Germinal center (tissue), 1 donor: ENCODE measurements at places on chromosomes 3 and 15.

GRCh38 chr15:42736178-42736792, 643 bp downstream of the CDAN1 start:
- DNase-seq = peak; percentile 52

DNA sequence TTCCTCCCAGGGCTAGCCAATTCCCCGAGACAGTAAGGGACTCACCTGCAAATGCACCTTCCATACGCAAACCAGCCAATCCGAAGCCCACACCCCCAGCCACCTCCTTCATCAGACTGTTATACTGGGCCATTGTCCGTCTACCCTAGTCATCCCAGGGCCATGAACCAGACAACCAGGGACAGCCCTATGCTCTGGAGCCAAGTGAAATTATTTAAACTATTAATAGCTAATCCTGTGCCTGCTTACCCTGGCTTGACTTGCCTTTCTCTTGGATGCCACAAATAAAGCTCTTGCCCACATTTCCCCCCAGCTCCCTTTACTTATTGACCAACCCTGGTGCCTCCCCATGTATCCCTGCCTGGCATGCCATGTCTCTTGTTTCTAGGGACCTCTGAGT, 4.0 kb upstream of the CHRNB4 start:
- no peak for DNase-seq

DNA sequence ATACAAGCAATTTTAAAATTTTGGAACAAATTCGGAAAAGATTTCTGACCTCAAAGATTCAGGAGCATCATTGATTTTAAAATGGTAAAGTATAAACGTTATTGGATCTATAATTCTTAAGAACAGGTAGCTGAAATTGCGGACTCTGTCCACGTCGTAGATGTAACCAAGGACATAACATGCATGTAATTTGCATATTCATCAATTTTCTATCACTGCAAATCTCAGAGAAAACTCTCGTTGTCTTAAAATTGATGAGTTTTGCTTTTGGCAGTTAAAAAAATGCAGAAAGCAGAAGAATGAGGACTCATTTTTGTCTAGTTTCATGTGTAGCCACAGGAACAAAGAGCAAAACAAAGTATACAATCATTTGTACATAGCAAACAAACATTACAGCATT, 1094.4 kb downstream of the SI start:
- no peak for DNase-seq

- DNase-seq = peak; percentile 20
Observed at GRCh38 chr3:171459137-171459941, 866 bp downstream of the TNIK start.

- peak; percentile 37 for DNase-seq
Observed at GRCh38 chr15:38242055-38242454, 10.6 kb upstream of the SPRED1 start.

GRCh38 chr3:53023072-53023823, 22.6 kb downstream of the SFMBT1 start:
- no peak for DNase-seq

DNA sequence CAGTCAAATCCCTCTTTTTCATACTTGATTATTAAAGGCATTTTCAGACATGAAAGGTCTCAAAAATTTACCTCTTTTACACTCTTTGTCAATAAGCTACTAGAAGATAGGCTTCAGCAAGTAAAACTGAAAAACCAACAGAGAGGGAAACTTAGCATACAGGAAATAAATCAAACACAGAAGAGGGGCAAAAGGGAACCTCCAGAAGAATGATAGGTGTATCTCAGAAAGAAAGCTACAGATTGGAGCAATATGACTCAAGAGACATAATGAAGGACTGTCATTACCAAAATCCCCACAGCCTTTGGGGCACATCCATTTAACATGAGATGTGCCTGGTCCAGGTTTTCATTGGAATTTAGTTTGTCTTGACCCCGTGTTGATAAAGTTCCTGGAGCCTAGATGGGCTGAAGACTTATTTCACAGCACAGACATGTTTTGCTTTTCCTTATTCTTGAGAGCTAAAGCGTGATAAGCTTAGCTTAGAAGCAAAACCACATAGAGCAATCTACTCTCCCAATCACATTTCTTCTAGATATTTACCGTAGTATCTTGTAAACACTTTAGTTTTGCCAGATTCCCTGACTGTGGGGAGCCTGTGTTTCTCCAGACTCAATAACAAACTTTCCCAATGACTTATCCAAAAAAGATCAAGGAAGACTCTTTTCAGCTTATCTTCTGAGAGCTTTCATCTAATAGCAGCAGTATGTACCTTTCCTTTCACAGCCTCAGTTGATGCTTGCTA, 11.7 kb downstream of the LRRFIP2 start:
- DNase-seq = no peak

DNA sequence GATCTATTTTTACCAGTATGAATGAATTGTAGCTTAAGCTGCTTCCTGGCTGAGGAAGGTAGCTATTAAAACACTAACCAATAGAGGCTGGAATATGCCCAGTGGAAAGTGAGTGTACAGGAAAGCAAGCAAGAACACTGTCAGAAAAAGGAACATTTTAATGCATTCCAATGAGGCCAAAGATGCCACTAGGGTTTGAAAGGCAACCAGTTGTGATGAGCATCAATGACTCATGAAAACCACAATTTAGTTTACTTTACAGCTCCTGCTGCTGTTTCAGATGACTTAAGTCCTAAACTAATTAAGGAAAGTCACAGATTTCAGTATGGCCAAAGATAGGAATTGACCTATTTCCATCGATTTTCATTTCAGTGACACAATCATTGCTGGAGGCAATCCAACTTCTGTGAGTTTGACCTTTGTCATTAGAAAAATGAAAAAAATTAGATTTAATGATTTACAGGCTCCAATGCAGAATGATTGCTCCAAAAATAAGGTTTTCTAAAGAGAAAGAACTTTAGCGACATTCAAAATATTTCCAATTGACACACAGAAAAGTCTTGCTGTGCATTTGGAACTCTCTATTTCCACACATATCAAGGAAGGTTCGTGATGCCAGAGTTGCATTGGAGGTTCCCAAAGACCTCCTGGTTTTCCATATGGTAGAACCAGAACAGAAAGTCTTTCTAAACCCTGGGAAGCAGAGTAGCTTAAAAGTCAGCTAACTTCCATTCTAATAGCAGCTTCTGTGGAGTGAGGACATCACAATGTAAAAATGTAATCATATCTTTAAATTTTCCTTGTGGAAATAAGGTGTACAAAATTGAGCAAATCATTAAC, 103.0 kb downstream of the SUCNR1 start:
- DNase-seq = no peak

DNA sequence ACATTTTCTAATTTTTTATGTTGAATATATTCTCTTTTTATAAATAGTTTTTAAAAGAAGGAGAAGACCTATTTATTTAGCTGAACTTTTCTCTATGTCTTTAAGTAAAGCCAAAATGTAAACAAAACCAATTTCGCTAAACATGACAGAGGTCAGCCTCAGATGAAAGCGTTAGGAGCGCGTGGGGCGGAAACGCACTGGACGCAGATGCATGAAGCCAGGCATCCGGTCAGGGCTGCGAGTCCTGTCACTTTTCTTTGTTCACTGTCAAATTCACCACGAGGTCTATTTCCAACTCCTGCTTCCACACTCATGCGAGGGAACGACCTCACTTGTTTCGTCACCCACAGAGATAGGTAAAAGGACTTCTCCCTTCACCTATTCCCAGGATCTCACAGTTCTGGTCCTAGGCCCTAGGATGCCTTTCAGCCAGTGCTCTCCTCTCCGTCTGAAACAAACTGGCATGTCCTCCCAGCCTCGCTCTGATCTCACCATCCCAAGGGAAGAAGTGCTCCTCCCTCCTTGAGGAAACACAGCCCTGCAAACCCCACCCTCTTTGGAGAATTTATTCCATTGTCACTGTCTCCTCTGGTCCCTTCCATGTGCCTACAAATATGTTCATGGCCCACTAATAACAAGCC, 57.9 kb downstream of the ITGB5 start:
- no peak for DNase-seq

DNA sequence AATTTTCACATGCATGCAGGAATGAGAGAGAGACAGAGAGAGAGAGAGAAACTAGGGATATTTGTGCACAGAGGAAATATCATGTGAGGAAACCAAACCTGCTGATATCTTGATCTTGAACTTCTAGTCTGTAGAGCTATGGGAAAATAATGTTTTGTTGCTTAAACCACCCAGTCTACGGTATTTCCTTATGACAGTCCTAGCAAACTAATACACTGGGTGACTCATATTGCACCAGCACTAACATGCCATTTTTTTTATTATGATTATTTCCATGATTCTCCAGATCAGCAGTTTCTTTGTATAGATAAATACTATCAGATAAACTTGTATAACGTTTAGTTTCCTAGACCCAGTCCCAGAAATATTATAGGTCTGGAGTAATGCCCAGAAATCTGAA, 1259.0 kb downstream of the ZPLD1 start:
- DNase-seq = no peak
